ENCODE measurements at places on chromosomes 6 and 20.

GRCh38 chr20:46222521-46223007 is 85.7 kb downstream of the CDH22 start:
- no peak for DNase-seq

- no peak for DNase-seq
These were observed 201.3 kb upstream of the SSTR4 start for GRCh38 chr20:22833851-22834250.

DNA sequence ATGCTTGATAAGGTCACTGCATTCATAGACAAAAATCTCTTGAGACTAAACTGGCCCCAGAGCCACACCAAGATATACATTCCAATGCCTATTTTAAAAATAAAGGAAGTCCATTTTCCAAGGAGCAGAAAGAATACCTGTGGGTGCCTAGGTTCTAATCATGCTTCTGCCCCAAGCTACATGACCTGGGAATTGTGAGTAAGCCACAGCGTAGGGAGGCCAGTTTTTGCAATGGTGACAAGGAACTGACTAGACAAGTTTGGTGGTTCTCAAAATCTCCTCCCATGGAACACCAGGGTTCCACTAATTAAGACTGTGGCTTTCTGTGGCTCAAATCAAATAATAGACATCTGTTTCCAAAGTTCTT is 83.3 kb downstream of the GMDS start:
- no peak for DNase-seq

DNA sequence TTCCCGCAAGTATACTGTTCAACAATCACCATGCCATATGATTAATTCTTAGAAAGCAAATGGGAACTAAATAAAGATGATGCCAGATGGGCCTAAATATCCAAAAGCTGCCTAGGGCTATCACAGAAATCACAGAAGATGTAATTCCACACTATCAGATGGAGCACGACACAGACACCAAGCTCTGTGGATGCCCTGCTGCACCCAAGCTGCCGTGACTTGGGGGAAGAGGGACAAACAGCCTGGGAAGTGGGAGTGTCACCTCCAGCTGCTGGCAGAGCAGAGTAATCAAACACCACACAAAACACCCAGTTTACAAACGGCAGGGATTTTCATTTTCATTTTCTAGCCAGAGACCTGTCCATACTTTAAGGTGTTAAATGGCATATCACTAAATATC is 35.7 kb downstream of the PDE10A start:
- DNase-seq = no peak

GRCh38 chr6:137512757-137513605 is 18.8 kb upstream of the OLIG3 start:
- no peak for DNase-seq

- DNase-seq = no peak
These were observed 5.5 kb downstream of the MANBAL start for GRCh38 chr20:37295001-37295400.
